ENCODE measurements at places on chromosomes 2 and 18.

- no peak for DNase-seq
Measured at GRCh38 chr2:242056785-242057184, 187.3 kb downstream of the RTP5 start.

DNA sequence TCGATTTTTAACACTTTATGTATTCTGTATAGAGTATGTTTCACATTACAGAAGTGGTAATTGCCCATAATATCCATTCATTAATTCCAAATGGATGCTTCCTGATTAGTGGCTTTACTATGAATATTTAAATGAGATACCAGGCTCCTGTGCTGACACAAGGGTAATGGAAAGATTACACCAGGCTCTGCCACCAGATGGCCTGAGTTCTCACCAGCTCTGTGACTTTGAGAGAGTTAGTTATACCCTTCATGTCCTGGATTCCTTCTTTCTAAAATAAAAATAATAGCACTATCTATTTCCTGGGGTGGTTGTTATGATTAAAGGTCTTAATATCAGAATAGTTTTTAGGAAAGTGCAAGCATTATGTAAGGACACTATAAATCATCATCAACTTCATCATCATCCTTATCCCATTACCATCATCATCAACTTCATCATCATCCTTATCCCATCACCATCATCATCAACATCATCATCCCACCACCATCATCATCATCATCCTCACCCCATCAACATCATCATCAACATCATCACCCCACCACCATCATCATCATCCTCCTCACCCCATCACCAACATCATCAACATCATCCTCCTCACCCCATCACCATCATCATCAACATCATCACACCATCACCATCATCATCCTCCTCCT lies 151.8 kb downstream of the DNER start:
- no peak for DNase-seq

GRCh38 chr2:152594022-152594766 lies 123.1 kb downstream of the PRPF40A start:
- peak; percentile 49 for DNase-seq

DNA sequence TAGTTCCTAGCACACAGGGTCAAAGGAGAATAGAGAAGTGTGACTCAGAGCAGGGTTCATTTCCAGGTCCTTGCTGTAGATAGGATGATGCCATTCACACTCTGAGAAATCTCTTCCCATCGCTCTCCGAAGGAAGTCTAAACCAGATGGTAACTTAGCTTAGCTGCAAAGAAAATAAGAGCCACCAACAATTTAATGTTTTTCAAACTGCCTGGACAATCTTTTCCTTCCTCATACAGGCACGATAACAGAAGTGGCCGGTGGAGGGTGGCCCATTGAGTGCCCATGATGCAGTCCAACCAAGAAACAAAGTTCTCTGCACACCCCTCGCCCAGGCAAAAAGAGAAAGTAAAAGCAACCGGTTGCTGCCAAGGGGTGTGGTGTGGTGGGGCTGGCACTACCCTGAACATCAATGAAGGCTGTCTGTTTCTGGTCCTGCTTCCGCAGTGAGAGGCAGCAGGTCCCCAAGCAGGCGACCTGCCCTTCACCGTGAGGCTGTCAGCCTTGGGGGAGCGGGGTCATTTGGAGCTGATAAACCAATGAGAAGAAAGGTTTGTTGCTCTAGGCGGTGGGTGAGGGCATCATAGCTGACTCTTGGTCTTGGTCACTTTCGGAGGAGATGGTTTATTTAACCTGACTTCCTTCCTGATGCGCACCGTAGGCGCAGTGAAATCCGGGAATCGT lies 105.6 kb upstream of the CD302 start:
- DNase-seq = peak; percentile 39

DNA sequence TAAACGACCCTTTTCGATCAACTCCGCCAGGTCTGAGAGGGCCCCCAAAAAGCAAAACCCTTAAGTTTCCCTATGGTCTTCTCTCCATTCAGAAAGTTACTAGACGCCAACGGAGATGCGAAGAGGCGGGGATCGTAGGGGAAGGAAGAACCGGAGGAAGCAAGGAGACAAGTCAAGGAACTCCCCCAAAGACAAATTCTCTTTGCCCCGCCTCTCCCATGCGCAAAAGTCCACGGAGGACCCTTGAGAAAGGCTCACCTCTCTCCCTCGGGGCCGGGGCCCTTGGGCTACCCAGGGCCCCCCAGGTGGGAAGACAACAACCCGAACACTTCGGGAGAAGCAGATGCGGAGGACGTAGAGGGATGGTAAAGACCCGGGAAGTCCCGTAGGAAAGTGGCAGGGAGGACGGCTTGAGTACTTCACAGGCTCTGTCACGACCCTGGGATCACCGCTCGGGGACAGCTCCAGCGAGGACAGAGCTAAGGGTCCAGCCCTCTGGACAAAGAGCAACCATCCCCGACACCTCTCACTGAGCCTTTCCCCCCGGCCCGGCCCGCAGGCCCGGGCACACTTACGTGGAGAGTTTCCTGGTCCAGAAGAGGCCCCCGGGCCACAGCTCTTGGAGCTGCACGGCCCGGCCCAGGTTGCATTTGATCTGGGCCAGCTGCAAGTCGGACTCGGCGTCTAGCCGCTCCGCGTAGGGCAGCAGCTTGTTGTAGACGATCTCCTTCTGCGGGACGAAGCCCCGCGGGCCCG lies 647 bp downstream of the PSME4 start:
- peak; percentile 32 for DNase-seq

DNA sequence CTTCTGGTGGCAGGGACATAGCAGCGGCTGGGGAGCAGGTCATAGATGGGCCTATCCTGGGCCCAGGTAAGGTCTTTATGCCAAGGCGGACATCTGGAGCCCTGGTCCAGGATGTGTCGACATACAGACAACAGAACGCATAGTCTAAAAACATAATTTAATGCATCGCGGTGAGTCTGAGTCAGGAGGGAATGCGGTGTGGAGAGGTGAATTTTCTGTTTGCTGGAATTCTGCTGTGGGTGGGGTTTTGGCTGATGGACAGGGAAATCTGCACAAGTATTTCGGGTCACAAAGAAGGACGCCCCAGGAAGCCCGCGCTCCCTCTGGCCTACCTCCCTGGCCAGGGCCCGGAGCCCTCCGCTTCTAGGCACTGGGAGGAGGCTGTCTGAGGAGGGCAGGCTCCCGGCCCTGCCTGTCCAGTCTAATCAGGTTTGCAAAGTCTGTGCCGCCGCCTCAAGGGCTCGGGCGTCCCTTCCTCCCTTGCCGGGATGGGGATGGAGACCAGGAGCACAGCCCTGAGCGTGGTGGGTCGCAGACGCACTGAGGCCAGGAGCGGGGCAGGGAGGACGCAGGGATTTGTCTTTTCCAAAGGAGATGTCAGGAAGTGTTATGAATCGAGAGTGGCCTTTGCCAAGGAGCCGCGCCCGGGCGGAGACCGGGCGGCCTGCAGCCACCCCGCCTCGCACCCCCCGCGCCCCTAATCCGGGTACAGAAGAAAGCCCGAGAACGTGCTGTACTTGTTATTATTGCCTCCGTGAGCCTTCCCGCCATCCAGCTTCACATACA lies 2.3 kb downstream of the C1QL2 start:
- no peak for DNase-seq

Measured in GM13976 (cell line).